Bronchial epithelial cell (primary cell): ENCODE measurements at places on chromosomes 13 and 19.
A peak's percentile ranks its signal among the peaks of the same experiment; 100 is the strongest.

- no peak for DNase-seq
These were observed 1165.3 kb downstream of the EFNB2 start for GRCh38 chr13:105370011-105370650.

- DNase-seq: peak; percentile 75
These were observed 43.2 kb upstream of the ERICH6B start for GRCh38 chr13:45658586-45659235.

GRCh38 chr19:35760711-35761349 lies 2.9 kb downstream of the PROSER3 start:
- peak; percentile 36 for DNase-seq

DNA sequence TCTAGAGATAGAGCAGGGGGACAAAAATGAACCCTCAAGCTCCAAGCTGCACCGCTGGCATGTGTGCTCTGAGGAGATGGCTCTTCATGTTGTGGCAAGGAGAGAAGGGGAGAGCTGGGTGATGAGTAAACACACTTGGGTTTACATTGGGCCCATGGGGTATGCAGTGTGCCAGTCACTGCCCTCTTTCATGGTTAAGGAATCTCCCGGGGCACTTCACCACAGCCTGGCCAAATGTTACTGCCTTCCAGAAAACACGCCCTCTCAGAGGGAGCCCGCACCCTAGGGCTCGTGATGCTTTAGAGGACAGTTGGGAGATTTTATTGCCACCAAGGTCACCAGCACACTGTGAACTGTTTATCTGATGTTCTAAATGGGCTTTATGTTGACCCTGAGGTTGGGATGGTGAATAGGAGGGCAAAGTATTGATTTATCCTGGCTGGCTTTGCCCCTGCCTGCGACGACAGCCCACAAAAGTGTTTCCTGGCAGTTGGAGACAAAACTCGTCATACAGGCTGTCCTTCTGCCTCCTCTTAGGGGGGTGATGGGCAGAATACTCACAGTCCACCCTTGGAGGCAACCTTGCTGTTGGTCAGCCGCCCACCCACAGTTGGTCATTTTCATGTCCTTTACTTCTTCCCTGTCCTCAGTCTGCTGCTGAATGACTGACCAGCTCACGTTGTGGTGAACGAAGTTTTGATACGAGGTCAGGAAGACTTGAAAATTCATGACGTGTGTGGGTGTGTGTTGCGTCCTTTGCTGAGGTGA lies 156.9 kb downstream of the STK24 start:
- DNase-seq: no peak

DNA sequence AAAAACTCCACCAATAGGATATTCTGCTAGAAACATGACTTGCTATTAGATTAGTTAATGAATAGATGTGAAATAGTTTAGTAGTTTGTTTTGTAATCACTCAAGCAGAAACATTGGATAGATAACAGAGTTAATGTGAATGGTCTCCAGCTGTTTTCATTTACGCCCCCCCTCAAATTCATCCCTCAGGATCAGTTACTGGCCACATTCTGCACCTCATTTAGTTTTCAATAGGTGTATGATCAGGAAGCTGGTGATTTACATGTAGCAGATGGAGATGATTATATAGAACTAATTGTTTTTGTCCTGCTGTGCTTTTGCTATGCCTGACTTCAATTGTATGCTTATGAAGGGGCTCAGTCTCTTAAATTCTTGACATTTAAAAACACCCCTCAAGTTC lies 759.0 kb downstream of the SLITRK6 start:
- no peak for DNase-seq

DNA sequence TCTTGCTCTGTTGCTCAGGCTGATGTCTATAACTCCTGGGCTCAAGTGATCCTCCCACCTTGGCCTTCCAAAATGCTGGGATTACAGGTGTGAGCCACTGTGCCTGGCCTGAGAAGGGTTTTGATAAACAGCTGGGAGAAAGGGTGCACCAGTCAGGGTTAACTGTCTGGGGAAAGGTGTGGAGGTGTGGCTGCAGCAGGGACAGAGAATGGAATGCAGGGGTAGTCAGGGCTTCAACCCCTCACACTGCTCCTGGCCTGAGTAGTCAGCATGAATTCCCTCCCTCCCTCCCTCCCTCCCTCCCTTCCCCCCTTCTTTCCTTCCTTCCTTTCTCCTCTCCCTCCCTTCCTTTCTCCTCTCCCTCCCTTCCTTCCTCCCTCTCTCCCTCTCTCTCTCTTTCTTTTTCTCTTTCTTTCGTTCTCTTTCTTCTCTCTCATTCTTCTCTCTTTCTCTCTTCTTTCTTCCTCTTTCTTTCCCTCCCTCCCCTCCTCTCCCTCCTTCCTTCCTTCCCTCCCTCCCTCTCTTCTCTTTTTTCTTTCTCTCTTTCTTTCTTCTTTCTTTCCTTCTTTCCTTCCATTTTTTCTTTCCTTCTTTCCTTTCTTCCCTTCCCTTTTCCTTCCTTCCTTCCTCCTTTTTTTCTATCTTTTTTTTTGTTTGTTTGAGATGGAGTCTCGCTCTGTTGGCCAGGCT lies 16.0 kb downstream of the MYO1F start:
- DNase-seq: no peak

- DNase-seq: no peak
These were observed 161.1 kb downstream of the DCT start for GRCh38 chr13:94318418-94318817.

DNA sequence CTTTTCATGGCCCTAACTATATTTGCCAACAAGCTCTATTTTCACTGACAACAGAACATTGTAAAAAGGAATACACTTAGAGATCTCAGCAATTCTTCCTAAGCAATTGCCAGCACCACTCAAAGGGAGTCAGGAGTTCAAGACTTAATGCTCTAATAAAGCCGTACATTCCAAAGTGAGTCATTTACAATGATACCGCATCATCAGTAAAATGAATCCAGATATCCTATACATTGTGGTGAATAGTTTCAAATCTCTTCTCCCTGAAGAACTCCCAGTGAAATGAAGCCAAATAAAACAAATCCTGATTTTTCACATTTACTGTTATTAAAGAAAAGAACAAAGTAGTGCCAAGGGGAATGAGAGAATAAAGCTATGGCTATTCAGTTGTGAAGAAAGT lies 2898.7 kb upstream of the PCDH20 start:
- DNase-seq: no peak

DNA sequence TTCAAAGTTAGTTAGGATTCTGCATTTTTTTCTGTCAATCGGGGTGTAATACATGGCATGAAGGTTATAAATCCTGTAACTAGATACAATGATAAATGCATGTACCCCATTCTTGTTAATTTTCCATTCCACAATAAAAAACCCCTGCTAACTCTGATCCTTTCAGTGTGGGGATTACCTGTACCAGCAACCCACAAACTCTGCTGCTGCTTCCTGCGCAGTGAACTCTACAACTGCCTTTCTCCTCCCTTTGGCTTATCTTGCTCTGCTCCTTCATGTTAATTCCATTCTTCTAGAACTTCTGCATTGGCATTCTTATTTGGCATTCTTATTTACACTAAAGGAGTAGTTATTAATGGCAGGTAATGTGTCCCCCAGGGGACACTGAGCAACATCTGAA lies 273.1 kb downstream of the KLF12 start:
- DNase-seq: no peak

DNA sequence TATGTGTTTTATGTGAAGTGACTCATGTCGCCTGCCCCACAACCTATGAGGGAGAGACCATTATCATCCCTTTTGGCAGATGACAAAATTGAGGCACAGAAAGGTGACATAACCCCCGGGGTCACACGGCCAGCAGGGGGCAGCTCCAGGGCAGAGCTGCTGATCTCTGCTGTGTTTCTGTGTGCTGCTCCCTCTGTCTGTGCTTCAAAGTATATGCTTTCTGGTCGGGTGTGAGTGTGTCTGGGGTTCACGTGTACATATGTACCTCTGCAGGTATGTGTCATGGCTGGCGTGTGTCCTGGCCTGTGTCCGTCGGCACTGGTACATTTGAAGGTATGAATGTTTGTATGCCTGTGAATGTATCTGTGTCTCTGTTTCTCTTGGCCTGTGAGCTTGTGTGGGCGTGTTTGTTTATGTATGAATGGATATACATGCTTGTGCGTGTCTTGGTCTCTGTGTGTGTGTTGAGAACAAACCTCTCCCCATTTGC lies 7.1 kb downstream of the LIPE start:
- peak; percentile 99 for DNase-seq

GRCh38 chr13:98959786-98960605 lies 17.9 kb downstream of the DOCK9 start:
- DNase-seq: no peak
